Right cardiac atrium (tissue), 5 donors: ENCODE measurements at places on chromosomes 5 and 9. TPM values are rescaled to one million over a fixed set of nuclear protein-coding genes. Genes with fewer than 3 reads are reported as not detected.

- no peak for DNase-seq
Measured at GRCh38 chr5:2163940-2164490, 281.3 kb upstream of the IRX4 start.

The SLC31A2 gene
- 11.4 TPM for polyA plus RNA-seq

DNA sequence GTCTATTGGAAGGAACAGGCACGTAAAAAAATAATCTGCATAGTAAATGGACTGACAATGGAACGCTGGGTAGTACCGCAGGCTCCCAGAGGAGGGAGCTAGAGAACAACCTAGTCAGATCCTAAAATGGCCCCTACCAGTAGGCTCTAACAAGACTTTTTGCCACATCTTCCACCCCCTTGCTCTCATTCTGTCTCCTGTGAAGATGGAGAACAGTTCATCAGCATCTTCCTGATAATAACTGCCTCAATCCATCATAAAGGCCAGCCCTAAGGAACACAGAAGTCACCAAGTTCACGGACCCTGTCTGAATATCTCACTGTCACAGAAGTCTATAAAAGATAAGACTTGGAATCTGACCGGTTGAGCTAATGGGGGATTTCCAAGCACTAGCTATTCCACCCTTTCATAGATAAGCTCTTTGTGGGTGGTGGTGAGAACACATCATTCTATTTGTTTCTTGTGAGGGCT, 133.4 kb downstream of the SLC1A3 start:
- peak; percentile 75 for DNase-seq

GRCh38 chr5:159913048-159913447, 3.2 kb upstream of the ADRA1B start:
- no peak for DNase-seq

DNA sequence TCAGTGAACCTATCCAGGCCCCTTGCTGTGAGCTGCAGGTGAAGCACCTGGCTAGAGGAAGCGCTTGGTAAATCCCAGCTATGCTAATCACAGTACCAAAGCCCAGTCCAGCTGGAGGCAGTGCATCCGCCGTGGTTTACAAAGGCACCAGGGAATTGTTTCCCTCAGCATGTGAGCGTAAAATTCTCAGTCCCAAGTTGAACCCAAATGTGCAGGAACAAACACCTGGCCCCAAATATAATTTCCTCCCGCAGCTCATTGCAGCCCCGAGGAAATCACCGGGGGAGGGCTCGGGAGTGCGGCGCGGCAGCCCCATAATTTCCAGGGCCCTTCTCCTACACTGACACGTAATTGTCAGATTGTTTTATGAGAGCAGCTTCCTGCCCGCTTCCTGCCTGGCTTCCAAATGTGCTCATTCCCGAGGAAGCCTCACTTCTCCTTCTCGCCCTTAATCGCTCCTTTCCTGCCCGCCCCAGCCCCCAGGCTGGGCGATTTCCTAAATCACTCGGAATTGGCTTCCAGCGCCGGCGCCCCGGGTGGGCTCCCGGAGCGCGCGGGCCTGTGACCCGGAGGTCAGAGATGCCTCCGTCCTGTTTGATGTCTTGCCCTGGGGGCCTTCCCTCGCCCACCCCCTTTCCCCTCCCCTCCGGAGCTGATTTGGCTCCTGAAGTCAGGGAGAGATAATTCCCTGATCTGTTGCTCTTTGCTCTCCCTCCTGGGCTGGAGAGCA, 134.4 kb downstream of the FGF1 start:
- DNase-seq = peak; percentile 65

- no peak for DNase-seq
Measured at GRCh38 chr5:82011761-82012160, 39.9 kb downstream of the ATG10 start.

GRCh38 chr5:108481355-108481931, 99.5 kb upstream of the FBXL17 start:
- DNase-seq = no peak

DNA sequence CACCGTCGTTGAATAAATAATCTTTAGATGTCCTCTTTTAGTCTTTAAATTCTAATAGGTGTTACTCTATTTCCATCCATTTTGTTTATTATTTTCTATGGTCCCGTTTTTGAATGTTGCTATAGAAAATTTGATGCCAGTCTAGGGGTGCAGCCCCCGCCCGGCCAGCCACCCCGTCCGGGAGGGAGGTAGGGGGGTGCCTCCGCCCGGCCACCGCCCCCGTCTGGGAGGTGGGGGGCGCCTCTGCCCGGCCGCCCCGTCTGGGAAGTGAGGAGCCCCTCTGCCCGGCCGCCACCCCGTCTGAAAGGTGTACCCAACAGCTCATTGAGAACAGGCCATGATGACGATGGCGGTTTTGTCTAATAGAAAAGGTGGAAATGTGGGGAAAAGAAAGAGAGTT, 2372.2 kb upstream of the WWC1 start:
- DNase-seq = no peak

The DRD1 gene
- polyA plus RNA-seq = not detected

GRCh38 chr5:79640571-79641055, 28.4 kb downstream of the TENT2 start:
- DNase-seq = no peak

The TMED7 gene
- polyA plus RNA-seq = 38.9 TPM

DNA sequence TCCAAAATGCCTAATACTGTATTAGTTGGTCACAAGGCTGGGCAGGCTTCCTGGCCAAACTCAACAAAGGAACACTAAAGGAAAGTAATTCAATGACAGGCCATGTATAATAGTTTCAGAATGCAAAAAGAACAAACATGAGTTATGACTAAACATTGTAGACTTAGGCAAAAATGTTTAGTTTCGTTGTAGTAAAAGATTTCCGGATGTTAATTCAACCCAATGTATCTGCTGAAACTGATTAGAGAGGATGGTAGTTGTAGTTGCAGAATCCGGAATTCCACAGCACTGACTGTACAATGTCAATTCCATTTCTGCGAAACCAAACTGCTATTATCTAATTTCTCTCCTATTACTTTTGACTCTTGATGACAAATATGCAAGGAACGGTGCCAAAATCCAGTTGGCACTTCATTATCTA, 117.9 kb upstream of the FST start:
- no peak for DNase-seq

DNA sequence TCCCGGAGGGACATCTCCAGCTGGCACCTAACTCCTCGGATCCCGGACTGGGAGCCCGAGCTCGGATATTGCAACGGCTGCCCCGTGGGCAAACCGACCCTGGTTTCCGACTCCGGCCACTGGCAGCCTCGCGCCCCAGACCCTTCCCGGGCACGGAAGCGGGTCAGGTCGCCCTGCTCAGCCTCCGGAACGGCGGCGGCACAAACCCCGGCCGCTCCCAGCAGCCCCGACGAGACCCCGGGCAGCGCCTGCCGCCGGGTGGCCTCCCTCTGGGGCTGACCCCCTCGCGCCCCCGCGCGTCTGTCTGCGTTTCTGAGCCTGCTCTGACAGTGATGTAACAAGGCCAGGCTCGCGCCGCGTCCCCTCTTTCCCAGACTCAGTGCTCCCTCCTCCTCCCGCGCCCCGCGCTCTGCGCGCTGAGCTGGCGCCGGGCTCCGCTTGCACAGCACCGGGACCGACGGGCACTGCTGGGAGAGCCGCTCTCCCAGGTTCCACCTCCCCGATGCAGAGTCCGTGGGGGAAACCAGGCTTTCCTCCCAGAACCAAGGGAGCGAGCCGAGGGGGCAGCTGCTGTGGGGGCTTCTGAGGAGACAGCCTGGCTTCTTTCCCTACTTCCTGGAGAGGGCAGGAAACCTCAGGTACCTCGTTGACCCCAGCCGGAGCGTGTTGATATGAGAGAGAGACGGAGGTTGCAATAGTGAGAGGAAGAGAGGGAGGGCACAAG, at the start of gene TMEM215:
TMEM215 (plus strand) TSS at position 373 of the 724 bp plus-strand sequence. CDS start 644 bp downstream, outside the sequence.
- peak; percentile 46 for DNase-seq

DNA sequence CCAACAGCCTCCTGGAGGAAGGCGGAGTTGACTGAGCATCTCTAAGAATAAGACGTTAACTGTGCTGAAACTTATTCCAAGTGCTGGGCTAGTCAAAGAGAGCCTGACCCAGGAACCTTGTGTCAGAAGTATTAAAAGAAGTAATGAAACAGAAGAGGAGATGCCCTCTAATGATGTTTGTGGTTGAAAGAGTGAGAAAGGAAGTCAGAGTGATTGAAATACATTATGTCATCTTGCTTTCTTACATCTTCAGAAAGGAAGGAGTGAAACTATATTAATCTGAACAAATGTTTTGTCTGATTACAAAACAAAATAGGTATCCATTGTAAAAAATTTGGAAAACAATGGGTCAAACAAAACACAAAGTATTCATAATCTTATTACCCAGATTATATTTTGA, 460.7 kb downstream of the NTRK2 start:
- DNase-seq = no peak

- no peak for DNase-seq
Measured at GRCh38 chr5:103245761-103246160, 12.8 kb upstream of the MACIR start.

The C7 gene
- 518 TPM for polyA plus RNA-seq

The ORM2 gene
- polyA plus RNA-seq = 0.27 TPM

The VLDLR gene
- polyA plus RNA-seq = 38.6 TPM

The ZDHHC11 gene
- 5.8 TPM for polyA plus RNA-seq

DNA sequence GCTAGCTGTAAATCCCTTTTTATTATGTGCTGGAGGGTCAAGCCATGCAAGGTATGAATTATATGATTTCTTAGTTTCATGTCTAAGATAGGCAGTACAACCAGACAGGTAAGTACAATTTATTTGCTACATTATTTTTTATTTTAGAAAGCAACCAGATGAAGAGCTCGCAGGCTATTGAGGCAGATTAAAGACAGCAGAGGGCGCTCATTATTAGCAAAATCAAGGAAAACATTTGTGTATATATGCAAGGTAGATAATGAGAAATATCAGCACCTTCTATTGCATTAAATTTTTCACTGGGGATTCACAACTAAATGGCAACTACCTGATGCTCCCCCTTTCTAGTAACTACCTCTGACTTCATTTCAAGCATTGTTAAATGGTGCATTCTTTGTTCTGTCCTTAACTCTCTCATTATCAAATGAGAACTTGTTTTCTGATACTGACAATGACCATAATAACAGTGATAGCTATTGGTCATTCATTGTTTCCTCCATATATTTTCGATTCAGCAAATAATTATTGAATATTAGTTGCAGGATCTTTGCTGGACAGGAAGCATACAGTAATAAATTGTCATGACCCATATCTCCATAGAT, 8.6 kb downstream of the SCGB3A2 start:
- no peak for DNase-seq

DNA sequence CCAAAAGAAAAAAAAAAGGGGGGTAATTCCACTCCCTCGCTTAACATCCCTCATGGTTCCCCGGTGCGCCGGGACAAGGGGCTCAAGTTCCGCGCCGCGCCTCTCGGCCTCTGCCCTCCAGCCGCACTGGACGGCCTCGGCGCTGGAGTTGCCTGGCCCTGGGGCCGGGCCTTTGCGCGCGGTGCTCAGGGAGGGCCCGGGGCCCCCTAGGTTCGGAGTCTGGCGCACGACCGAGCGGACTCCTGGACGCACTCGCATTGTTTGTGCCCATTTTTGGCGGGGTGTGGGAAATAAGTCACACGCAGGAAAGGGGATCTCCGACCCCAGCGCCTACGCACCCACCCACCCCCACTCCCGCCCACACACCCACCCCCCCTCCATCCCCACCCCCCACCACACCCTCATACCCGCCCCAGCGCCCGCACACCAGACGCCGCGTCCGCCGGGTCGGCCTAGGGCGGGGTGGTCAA, 381 bp downstream of the MED22 start:
- peak; percentile 44 for DNase-seq

DNA sequence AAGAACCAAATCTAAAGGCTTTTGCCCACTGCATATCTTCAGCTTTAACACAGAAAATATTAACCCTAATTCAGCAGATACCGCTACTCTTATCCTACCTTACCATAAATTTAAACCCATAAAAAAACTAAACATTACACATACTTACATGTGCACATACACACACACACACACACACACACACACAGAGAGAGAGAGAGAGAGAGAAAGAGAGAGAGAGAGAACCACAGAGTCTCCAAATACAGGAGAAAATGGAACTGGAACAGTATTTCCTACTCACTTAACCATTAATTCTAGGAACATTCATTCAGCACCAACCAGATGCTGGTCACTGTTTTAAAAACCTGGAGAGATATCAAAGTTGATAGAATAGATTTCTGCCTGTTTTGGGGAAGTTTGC, 53.7 kb downstream of the EFNA5 start:
- DNase-seq = no peak

The ARL14EPL gene
- polyA plus RNA-seq = not detected

DNA sequence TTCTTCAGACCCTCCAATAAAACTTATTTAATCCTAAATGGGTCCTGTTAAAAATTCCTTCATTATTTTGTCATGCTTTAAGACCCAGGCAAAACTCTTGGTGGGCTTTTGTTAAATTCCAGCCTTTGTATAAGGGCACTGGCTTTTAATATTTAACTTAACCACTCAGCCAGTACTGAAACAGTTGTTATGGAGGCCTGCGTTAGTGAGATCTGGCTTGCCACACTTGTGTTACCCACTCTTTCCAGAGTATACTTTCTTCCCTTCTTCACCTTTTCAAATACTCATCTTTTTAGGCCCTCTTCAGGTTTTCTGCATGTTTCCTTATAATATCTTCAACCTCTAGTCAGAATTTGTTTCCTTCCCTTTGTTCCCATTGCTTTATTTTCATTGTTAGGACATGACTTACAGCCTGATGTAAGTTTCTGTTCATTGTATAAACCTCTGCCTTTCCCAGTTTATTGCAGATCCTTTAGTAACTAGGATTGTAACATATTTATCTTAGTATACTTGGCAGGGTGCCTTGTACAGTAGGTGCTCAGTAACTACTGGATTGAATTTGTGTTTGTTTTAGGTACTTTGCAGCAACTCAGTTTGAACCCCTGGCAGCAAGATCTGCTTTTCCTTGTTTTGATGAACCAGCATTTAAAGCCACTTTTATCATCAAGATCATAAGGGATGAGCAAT, 48.8 kb downstream of the LNPEP start:
- no peak for DNase-seq

- peak; percentile 41 for DNase-seq
Measured at GRCh38 chr5:1279443-1280151, 15.3 kb downstream of the TERT start.

DNA sequence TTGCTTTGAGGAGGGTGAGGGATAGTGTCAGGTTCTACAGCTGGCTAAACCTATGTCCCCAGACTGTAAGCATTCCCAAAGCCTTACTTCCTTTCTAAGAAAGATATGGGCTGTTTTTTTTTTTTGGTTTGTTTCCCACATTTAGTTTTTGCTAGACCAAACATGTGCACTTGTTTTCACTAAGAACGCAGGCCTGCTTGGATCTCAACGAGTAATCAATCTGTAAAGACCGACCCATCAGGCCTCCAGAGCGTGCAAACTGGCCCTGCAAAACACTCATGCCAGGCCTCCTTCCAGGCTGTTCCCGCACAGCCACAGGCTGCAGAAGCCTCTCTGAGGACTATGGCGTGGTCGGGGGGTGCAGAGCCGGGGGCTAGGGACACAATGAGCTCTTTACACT, 304.8 kb upstream of the PANK3 start:
- no peak for DNase-seq

DNA sequence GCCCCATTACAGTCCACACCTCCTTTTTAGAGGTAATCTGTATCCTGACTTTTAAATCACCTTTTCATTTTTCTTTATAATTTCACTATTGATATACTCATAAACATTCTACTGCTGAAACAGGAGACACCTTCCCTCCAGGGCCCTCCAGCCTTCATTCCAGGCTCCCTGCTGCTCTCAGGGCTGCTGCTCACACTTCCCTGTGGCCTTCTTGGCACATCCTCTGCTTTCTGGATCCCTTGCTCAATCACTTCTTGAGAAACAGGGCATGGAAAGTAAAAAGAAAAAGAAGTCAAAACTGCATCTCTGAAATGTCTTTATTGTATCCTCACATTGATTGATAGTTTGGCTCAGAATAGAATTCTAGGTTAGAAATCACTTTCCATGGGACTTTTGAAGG, 19.3 kb upstream of the WNT8A start:
- DNase-seq = no peak

The GABRA1 gene
- polyA plus RNA-seq = not detected
